ENCODE measurements at places on chromosomes 6 and 20.
A peak's percentile ranks its signal among the peaks of the same experiment; 100 is the strongest.

GRCh38 chr6:31087494-31088089 is 24.8 kb downstream of the C6orf15 start:
- peak; percentile 72 for DNase-seq

GRCh38 chr6:54063228-54063539 is 48.1 kb upstream of the MLIP start:
- no peak for DNase-seq

- DNase-seq = no peak
Observed at GRCh38 chr6:119132261-119132981, 54.0 kb upstream of the FAM184A start.

DNA sequence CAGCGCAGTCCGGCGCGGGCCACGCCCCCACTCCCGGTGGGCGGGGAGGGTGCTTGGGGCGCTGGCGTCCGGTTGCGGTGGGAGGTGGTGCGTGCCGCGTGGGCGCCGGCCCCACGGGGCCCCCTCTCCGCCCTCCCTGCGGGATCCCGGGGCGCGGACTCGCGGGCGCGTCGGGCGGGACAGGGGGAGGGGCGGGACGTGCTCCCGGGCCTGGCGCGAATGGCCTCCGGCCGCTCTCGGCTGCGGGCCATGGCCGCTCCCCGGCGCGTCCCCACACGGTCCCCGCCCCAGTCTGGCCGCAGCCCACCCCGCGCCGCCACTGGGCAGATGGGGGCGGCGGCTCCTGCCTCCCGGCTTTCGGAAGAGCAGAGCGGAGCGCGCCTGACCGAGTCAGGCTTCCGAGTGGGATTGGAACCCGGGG is 771 bp upstream of the PPP1R3G start:
- DNase-seq = peak; percentile 35

GRCh38 chr6:101662111-101662897 is 268.8 kb downstream of the GRIK2 start:
- DNase-seq = no peak

DNA sequence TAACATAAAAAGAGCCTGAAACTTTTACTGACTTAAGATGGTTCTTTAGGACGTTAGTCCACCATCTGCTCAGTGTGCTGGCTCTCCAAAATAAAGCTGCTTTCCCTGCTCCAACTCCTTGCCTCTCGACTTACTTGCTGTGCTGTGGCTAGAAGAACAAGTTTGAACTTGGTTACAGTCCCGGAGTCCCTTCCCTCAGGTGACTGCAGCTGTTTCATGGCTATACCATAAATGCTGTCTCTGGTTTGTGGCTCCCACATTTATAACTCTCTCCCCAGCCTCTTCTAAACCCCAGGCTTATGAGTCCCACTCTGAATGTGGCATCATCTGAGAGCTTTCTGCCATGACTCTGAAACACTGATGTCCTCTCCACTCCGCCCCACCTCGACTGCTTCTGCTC is 306.4 kb upstream of the PRND start:
- no peak for DNase-seq

DNA sequence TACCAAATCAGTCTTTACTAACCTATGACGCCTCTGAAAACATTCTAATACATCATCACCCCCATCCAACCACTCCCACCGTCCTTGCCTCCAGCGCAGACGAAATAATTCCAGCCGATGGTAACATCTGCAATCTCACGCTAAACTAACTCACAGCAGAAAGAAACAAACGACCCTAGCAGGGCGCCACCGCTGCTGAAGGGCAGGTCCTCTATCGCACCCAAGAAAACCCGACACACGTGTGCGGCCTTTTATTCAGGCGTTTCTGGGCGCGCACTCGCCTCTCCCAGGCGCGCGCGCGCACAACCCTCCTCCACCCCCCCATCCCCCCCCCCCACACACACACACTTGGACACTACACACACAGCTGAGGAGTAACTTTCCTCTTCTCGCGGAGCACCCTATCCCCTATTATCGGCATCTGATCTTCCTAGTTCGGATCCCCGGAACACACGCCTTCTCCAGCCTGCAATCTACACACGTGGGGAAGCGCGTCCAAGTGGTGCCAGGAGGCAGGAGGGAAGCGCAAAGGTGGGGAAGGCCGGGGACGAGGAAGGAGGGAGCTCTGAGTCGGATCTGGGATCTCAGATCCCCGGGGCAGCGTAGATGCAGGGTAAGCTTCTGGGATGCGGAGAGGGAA is 1.4 kb downstream of the GFOD1 start:
- peak; percentile 39 for DNase-seq

DNA sequence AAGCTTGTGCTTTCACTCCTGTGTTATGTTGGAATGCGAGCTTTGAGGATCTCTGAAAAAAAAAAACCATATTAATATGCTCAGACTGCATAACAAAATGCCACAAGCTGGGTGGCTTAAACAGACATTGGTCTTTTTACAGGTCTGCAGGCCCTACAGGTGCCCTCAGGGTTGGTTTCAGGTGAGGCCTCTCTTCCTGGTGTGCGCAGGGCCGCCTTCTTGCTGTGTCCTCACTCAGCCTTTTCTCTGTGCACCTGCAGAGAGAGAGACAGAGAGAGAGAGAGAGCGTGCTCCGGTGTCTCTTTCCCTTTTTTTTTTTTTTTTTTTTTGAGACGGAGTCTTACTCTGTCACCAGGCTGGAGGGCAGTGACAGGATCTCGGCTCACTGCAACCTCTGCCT is 114.1 kb upstream of the SNX9 start:
- no peak for DNase-seq

GRCh38 chr6:15109338-15110090 is 136.4 kb upstream of the JARID2 start:
- no peak for DNase-seq

- no peak for DNase-seq
Observed at GRCh38 chr20:516799-517198, 26.8 kb downstream of the CSNK2A1 start.

DNA sequence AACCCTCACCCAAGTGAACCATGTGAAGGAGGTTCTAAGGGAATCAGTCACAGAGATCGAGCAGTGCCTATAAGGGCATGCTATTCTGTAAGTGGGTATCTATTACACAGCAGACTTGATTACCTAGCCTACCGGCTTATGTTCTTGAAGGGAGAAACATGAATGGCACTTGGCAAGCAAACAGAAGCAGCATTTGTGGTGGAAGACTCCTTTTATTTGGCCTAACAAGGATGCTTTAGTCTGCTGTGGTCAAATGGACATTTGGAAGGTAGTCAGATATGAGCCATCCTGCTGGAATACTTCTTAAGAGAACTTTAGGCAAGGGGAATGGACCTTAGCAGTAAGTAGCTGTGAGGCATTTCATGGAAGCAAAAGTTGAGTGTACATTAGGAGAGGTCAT is 126.3 kb downstream of the COL12A1 start:
- no peak for DNase-seq

DNA sequence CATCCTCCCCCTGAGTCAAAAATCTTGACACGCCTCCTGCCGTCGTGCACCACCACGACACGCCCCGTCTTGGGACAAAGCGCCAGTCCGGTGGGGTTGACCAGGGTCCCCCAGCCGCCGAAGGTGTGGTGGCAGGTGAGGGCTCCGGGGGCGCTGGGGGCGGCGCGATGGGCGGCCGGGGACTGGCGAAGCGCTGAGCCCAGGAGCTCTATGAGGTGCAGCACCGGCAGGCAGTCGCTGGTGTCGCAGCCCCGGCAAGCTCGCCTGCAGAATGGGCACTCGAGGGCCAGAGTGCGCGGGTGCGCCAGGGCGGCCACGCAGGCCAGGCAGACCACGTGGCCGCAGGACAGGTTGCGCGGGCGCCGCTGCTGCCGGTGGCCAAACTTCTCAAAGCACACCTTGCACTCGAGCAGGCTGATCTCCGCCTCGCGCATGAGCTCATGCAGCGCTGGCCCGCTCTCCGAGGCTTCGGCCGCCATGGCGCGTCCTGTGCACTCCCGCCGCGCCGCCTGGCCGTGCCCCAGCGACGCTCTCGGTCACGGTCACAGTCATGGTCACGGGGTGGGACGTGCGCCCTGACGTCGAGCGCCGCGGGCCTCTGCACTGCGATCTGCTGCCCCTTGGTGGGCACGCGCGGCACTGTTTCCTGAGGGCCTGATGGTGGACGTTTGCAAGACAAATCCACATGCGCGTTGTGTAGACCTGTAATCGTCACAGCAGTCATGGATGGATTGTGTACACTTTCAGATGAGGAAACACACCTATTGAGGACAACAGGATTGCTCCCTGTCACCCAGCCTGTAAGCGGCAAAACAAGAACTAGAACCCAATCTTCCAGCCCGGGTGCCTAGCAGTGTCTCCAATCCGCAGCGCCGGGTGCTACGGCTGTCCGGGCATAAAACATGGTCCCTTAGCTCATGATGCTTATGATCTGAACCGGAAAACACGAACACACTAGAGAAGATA is at the start of gene NHLRC1:
Gene NHLRC1 (minus strand): TSS at position 550 of the 966 bp plus-strand sequence. CDS start 71 bp downstream, at position 479.
- peak; percentile 80 for DNase-seq

GRCh38 chr6:112485120-112485826 is 138.1 kb downstream of the RFPL4B start:
- no peak for DNase-seq

DNA sequence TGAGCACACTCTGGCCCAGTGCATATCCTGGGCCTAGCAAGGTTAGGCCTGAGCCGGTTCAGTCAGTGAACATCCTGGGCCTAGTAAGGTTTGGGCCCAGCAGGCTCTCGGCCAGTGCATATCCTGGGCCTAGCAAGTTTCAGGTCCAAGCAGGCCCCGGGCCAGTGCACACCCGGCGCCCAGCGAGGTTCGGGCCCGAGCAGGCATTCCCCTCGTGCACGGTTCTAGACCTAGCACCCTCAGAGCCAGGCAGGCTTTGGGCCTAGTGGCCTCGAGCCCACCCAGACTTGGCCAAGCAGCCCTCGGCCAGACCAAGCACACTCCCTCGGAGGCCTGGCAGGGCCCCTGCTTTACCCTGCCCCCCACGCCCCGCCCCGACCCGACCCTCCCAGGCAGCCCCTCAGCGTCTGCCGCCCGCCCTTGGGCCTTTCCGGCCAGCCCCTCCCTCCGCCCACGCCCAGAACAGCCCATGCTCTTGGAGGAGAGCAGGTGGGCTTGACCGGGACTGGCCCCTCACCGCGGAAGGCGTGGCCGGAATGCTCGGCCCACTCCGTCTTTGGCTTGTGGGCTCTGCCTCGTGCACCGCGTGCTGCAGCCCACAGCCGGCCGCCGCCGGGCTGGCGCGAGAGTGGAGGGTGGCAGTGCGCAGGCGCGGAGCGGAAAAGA is at the start of gene CTCFL:
Gene CTCFL (minus strand): TSS at position 630 of the 666 bp plus-strand sequence. CDS start 935 bp downstream, outside the sequence.
- no peak for DNase-seq

DNA sequence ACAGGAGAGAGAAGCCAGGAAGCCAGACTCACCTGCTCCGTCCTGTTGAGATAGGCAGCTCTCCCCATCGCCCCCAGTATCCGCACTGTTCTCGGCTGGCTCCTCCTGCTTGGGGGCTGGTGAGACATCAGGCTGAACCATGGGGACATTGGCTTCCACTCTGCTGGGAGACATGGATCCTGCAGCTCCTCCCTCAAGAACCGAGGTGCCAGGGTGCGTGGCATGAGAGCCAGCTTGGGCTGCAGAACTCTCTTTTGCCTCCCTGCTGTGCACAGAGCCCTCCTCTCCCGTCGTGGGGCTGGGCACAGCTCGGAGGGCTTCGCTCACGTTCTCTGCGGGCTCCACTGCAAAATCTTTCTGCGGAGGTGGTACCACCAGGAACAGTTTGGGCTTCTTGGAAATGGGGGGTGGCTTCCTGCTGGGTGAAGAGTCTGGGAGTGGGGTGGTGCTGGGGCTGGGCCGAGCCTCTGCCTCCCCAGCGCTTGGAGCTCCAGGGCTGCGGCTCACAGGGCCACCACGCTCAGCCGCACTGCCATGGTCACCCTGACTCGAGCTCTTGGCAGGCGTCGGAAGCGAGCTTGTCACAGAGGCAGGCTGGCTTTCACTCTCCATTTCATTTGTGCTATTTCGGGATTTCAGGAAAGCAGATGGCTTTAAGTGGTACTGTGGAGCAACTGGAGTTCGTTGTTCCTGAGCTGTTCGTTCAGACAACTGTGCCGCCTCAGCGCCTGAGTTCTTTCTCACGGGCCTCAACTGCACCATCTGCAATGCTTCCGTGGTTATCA is 26.5 kb downstream of the HEBP2 start:
- DNase-seq = peak; percentile 21
